ENCODE measurements at places on chromosomes 13 and 19.

- DNase-seq = peak; percentile 57
These were observed 54.0 kb upstream of the IRS2 start for GRCh38 chr13:109840201-109840892.

DNA sequence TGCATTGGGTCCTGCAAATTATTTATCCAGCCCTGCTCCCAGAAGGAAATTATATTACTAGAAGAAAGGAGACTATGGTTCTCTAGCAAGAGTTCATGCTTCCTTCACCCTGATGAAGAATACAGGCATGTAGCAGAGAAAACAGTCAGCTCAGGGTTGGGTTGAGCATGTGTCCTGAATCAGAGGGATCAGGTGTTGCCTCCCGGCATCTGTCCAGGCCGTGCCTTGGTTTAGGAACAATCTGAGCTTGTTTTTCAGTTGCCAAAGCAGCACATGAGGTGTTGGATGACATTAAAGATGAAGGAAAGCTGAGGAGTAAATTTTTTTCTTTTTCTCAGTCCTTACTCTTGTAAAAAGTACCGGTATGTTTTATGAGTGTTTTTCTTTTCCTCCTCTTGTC, 62.0 kb downstream of the KL start:
- no peak for DNase-seq

- DNase-seq = no peak
These were observed 119.2 kb downstream of the FRY start for GRCh38 chr13:32150794-32151193.

GRCh38 chr19:55272142-55272541, 7.8 kb downstream of the HSPBP1 start:
- no peak for DNase-seq

GRCh38 chr19:44712864-44713515, 14.0 kb downstream of the CEACAM16 start:
- DNase-seq = no peak

DNA sequence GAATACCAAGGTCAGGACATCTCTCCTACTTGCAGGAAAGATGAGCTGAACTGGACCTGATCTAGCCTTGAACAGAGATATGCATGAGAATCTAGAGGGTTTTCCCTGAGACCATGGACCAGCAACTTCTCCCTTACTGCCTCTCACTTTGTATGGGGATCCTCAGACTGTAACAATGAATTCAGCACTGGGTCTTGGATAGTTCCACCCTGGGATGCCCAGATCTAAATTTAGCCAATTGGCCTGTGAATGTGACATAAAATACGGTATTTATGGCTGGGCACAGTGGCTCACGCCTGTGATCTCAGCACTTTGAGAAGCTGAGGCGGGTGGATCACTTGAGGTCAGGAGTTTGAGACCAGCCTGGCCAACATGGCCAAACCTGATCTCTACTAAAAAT, 15.3 kb upstream of the LILRA2 start:
- DNase-seq = peak; percentile 12

GRCh38 chr13:48356750-48357149, 53.2 kb downstream of the RB1 start:
- no peak for DNase-seq

DNA sequence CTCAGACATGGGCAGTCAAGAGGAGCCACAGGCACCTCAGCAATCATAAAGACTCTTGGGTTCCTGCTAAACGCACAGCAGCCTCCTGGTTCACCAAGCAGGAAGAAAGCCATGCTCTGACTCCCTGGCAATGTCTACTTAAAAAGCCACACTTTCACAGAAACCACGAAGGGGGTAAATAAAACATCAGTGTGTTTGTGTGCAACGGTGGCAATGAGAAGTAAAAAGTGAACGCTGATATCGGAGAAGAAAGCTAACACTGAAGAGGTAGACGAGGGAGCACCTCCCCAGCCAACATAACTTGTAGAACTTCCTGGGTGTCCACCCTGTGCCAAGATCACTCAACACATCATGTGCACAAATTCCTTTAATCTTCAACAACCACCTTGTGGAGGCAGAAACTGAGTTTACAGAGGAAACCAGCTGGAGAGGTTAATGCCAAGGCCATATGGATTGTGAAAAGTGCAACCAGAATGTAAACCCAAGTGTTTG, 30.2 kb downstream of the HSPH1 start:
- DNase-seq = no peak

DNA sequence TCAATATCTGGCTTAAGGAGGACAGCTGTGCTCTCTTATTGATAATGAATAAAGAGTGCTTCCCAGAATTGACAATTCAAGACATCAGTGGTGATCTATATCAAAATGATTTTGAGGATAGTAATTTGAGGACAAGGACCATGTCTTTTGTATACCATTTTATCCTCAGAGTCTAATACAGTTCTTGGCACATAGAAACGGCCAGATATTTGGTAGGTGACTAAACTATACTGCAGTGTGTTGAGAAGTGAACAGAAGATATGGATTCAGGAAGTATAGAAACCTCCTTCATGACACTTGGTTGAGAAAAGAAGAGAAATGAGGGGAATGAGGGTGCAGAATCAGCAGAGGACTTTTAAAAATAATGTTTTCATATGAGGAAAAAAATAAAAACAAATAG, 16.1 kb upstream of the LMO7 start:
- no peak for DNase-seq

DNA sequence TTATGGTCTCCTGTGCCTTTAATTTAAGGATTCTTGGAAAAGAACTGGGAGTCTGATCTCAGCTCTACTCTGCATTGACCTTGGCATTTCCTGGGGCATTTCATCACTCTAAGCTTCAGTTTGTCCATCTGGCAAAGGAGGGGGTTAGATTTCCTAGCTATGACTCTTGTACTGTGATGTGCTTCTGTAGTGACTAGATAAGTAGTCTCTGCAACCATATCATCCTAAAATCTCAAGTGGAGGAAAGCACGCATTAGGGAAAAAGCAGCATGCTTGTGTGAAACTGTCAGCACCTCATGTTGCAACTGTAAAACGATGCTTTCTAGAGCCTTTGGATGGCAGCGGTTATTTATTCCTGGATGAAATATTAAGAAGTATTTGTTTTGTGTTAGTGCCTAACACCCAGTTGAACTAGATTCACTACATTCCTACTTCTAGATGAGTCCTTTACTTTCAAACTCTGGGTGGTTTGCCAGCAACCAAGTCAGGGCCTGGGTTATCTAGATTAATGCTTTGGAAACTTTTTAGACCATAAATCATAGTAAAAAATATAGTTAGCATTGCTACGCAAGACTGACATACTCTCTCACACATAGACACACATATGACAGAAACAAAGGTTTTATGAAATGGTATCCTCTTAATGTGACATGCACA, 6.8 kb downstream of the WDFY2 start:
- DNase-seq = peak; percentile 95

DNA sequence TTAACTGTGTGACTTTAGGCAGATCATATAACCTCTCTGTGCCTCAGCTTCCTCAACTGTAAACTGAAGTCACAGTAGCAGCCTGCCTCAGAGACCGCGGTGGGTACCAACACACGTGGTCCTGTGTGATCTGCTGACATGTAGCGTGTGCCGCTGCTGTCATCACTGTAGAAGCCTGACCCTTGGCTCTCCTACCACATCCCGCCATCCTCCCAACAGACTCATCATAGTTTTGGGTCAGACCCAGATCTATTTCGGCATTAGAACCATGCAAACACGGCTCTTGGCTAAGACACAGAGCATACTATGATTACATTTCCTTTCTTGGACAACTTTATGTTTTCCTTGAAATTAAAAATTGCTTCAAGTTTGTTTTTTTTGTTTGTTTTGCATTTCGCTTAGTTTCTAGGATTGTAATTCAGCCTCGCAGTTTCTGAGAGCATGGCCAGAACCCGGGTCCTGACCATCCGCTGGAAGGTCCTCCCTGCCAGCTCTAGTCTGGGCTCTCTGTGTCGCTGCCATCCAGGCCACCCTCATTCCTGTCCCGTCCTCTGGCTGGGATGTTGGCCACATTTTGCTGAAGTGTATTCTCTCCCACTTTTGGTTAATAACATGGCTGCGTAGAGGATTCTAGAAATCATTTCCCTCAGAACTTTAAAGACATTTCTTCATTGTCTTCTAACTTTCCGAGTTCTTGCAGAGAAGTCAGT, 53.0 kb downstream of the GGACT start:
- no peak for DNase-seq

DNA sequence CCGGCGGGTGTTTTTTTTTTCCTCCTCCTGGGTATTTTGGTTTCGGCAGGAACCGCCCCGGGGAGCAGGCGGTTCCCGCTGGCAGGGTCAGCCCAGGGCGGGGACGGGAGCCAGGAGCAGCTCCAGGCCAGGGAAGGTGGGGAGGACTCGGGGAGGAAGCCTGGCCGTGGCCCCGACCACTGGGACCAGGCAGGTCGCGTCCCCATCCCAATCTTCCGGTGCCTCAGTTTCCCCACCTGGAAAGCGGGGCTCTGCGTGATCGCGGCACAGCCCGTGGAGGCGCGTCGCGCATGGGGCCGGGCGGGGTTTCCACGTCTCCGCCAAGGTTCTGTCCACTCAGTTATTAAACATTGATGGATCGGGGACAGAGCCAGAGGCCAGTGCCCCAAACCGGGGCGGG, 34.8 kb downstream of the IL12RB1 start:
- no peak for DNase-seq

GRCh38 chr19:45922281-45922680, 7.7 kb upstream of the NANOS2 start:
- no peak for DNase-seq

GRCh38 chr13:29522044-29522685, 73.3 kb downstream of the SLC7A1 start:
- peak; percentile 82 for DNase-seq

- no peak for DNase-seq
These were observed 61.8 kb downstream of the AKAP11 start for GRCh38 chr13:42333613-42334328.

DNA sequence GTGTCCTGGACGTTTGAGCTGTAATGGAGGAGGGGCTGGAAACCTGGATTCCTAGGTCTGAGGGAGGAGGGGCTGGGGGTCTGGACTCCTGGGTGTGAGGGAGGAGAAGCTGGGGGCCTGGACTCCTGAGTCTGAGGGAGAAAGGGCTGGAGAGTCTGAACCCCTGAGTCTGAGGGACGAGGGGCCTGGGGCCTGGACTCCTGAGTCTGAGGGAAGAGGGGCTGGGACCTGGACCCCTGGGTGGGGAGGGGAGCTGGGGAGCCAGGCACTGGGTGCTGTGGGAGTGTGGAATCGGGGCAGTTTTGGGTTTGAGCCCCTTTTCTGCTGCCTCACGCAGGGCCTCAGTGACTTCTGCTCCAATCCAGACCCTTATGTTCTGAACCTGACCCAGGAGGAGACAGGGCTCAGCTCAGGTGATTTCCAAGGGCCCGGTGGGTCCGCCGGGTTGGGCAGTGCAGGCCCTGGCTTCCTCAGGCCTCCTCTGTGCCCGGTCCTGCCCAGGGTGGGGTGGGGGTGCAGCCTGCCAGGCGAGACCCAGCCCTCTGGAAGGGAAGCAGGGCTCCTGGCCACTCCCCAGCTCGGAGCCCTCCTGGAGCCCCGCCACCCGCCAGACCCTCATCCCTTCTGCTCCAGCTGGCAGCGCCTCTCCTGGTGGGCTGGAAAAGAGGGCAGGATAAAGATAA, 14.4 kb downstream of the TTYH1 start:
- no peak for DNase-seq

DNA sequence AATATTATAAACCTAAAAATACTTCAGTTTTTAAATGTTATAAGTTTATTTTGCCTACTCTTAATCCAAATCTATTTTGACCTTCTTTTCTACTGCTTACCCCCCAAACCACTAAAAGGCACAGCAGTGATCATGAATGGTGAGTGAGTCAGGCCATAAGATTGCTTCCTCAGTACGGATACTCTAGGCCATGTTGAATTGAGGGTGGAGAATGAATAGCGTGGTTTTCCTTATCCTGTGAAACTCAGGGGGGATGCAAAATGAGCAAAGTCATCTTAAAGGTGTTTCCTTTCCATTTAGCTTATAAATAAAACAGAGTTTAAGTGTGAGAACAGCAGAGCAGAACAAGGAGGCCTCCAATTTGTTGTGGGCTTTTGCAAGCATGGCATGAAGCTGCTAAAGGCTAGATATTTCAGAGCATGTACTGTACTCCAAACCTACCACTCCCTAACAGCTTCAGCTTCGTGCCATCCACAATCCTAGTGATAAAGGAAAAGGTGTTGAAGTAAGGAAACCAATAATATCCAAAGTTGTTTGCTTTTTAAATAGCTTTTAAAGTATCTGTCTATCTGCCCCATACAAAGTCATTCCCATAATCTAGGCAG, 25.0 kb downstream of the SERPINE3 start:
- no peak for DNase-seq

- DNase-seq = peak; percentile 68
These were observed at the start of gene DNMT1 for GRCh38 chr19:10194500-10195198. Gene DNMT1, minus strand, starts transcription at chr19:10194953. Its CDS starts 54 bp downstream, at chr19:10194899.

- DNase-seq = no peak
These were observed 424.2 kb downstream of the KCTD12 start for GRCh38 chr13:76461999-76462398.

- DNase-seq = no peak
These were observed 51.5 kb upstream of the USP29 start for GRCh38 chr19:57068311-57068710.

GRCh38 chr13:21673539-21673788, 2.6 kb downstream of the FGF9 start:
- no peak for DNase-seq

GRCh38 chr19:39372047-39372802, 18.7 kb downstream of the PAF1 start:
- DNase-seq = no peak

GRCh38 chr19:39919976-39920375, 14.5 kb downstream of the FCGBP start:
- peak; percentile 94 for DNase-seq

DNA sequence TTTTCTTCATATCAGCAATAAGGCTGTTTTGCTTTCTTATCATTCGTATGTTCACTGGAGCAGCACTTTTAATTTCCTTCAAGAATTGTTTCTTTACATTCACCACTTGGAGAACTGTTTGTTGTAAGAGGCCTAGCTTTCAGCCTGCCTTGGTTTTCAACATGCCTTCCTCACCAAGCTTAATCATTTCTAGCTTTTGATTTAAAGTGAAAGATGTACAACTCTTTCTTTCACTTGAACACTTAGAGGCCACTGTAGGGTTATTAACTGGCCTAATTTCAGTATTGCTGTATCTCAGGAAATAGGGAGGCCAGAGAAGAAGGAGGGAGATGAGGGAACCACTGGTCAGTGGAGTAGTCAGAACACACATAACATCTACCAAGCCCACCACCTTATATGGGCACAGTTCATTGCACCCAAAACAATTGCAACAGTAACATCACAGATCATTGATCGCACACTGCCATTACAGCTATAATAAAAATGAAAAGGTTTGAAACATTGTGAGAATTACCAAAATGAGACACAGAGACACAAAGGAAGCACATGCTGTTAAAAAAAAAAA, 181.4 kb upstream of the TUBA3C start:
- DNase-seq = no peak

GRCh38 chr13:61029064-61029463, 386.6 kb downstream of the PCDH20 start:
- no peak for DNase-seq
